ENCODE measurements at places on chromosomes 6 and 20. TPM values are rescaled to one million over a fixed set of nuclear protein-coding genes. Genes with fewer than 3 reads are reported as not detected.

PTK7 gene
- total RNA-seq: 126 TPM

STMND1 gene
- total RNA-seq: 1.7 TPM

CST5 gene
- total RNA-seq: not detected

SAMD10 gene
- total RNA-seq: 6.9 TPM

All from spinal cord (tissue), 10 donors.